Transverse colon (tissue), 4 donors: ENCODE measurements at places on chromosomes 5 and 9. TPM values are rescaled to one million over a fixed set of nuclear protein-coding genes. Genes with fewer than 3 reads are reported as not detected.

CTSL gene
- 108 TPM for total RNA-seq

GRCh38 chr9:22056402-22056801 lies 47.3 kb upstream of the CDKN2B start:
- no peak for DNase-seq

PCDHGA1 gene
- total RNA-seq = 0.64 TPM

- no peak for DNase-seq
Measured at GRCh38 chr9:26950521-26950920, 3.5 kb upstream of the PLAA start.

CDH9 gene
- not detected for total RNA-seq

- no peak for DNase-seq
Measured at GRCh38 chr9:127360829-127361228, 36.1 kb upstream of the SLC2A8 start.

GHR gene
- 0.40 TPM for total RNA-seq

OR13C2 gene
- not detected for total RNA-seq

- peak; percentile 44 for DNase-seq
Measured at GRCh38 chr5:16178745-16179372, 732 bp downstream of the MARCHF11 start.

DNA sequence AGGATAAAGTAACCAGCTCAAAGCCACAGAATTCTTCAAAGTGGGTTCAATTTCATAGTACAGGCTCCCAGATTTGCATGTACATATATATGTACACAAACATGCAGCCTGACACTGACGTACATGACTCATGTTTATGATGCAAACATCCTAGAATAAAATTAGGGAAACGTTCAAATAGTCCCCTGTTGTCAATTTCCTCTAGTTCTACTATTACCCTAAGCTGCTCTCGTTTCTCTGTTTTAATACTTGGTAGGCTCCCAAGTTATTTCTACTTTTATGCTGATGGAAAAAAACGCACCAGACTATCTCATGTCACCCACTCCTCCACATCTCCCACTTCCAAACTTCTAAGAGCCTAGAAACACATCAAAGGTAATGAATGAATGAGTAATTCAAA lies 229.7 kb downstream of the EPB41L4A start:
- no peak for DNase-seq

- DNase-seq = no peak
Measured at GRCh38 chr9:4750023-4750673, 9.1 kb upstream of the AK3 start.

GRCh38 chr5:76326577-76327302 lies 76.3 kb upstream of the IQGAP2 start:
- DNase-seq = no peak

DNA sequence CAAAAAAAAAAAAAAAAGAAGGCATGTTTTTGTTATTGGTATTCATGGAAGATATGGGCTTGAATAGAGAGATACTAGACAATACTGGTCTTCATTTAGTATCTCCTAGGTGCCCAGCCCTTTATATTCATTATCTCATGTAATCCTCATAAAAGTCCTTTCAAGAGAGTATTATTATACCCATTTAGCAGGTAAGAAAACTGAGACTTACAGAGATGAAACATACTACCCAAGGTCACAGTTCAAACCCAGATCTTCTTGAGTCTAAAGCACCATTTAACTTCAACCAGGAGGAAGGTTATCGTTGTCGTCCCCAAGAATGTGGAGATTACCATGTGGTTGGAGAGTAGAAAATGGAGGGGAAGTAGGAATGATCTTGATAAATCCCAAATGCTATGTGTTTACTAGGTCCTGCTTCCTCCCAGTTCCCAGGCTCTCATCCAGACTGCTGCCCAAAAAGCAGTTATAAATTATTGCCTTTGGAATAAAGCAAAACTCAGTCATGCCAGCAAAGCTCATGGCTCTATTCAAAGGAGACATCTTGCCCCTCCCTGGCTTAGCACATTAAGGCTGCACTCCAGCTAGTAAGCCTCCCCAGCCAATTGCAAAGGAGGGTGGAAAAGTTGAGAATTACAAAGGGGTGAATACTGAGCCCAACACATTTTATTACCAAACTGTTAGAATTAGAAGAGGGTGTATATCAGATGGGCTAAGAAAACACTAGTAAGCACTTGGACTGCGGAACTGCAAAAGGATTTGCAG lies 163.9 kb downstream of the PIK3R1 start:
- DNase-seq = no peak

MEIKIN gene
- not detected for total RNA-seq

DNA sequence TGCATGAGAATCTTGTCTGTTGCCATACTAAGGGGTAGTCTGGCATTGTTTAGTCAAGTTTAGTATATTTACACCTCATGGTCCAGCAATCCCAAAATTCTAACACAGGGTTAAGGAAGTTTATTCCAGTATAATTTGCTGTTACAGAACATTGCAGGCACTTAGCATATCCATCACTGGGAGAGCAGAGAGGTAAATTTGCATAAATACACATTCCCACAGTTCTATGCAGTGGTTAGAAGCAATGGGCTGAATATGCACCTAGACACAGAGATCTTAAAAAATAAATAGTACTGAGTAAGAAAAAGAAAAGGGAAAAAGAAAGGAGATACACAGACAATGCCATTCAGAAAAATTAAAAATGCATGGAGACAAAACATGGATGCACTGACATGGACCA lies 692.3 kb upstream of the MEF2C start:
- no peak for DNase-seq

- DNase-seq = no peak
Measured at GRCh38 chr5:106699796-106700195, 970.9 kb downstream of the EFNA5 start.

DNA sequence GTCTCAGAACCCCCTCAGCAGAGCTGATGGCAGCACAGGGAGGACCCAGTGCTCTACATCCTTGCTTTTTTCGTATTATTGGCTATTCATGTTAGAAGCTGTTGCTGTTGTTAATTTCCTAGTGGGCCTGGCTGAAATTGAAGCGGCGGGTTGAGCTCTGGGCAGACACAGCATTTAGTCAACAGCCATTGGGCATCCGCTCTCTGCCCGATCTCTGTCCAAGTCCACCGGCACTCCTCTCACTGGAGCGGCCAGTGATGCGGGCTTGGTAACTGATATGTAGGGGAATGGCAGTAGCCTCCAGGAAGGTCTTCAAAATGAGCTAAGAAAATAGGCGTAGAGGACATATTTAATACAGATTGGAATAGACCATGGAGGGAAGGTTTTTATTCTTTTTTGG lies 1.3 kb upstream of the GARNL3 start:
- no peak for DNase-seq

GRCh38 chr9:131524665-131525315 lies 6.3 kb downstream of the UCK1 start:
- no peak for DNase-seq

MARCOL gene
- not detected for total RNA-seq

- DNase-seq = no peak
Measured at GRCh38 chr9:120210274-120210673, 369.7 kb downstream of the CDK5RAP2 start.

- no peak for DNase-seq
Measured at GRCh38 chr9:4050916-4051315, 249.0 kb downstream of the GLIS3 start.

PCSK1 gene
- total RNA-seq = 1.6 TPM

- DNase-seq = no peak
Measured at GRCh38 chr5:119582987-119583386, 46.4 kb upstream of the FAM170A start.

BRIX1 gene
- total RNA-seq = 1.5 TPM

- DNase-seq = no peak
Measured at GRCh38 chr9:96554326-96554725, 65.3 kb downstream of the CDC14B start.

DNA sequence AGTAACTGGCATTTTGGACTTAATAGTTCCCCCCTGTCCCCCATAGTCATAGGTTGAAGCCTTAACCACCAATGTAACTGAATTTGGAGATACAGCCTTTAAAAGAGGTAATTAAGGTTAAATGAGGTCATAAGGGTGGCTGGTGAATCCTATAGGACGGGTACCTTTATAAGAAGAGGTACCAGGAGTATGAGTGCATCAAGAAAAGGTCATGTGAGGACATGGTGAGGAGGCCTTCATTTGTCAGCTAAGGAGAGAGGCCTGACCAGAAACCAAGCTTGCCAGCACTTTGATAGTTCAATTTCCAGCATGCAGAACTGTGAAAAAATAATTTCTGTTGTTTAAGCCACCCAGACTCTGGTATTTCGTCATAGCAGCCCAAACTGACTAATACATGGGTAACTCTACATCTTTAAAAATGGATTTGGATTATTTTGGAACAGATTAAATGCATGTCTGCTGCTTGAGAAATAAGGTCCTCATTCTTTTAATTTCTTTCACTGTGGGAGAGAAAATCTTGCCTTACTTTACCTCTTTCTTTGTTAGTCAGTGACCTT lies 9.7 kb downstream of the RASA1 start:
- DNase-seq = no peak

GRCh38 chr9:134858051-134858841 lies 22.4 kb upstream of the FCN2 start:
- no peak for DNase-seq

- DNase-seq = no peak
Measured at GRCh38 chr9:111362526-111362925, 32.5 kb upstream of the OR2K2 start.

DNA sequence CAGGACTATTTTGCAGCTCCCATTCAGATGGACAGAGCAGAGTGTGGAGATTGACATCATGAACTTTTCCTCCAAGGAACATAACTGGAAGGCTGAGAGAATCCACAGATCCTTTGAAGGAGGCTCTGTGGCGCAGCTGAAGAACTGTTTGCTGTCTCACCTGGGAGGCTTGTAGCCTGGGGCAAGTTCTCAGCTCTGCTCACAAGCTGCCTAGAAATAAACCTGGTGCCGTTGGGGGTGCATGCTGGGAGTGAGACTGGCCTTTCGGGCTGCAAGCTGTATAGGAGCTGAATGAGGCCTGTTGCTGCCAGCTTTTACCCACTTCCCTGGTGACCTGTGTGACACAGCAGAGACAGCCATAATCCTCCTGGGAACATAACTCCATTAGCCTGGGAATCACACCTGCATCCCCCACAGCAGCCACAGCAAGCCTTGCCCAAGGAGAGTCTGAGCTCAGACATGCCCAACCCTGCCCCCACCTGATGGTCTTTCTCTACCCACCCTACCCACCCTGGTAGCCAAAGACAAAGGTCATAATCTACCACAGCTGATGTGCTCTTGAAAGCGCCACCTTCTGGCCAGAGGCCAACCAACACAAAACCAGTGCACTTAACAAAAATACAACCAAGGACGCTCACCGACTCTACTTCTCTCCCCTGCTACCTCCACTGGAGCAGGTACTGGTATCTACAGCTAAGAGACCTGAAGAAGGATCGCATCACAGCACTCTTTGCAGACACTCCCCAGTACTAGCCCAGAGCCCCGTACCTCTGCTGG lies 205.1 kb upstream of the MRPS30 start:
- DNase-seq = no peak

DNA sequence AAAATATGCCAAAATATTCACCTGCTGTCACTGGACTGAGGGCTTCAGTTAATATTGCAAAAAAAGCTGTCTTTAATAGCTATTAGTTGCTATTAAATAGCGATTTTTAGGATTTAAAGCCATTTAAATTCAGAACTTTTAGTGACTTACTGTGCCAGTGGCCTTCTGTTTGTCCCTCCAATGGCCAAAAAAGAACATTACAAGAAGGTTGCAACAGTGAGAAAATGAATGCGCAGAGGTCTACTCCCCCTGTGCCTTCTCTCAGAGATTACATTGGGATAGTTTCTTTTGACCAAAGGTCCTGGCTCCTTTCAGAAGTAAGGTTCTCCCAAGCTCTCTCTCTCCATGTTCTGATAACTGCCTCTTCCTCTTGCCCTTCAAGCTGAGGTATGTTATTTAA lies 930.3 kb upstream of the ARRDC3 start:
- no peak for DNase-seq

GRCh38 chr5:164354139-164354751 lies 848.8 kb downstream of the MAT2B start:
- no peak for DNase-seq
